ENCODE measurements at places on chromosomes 13 and 19.
A peak's percentile ranks its signal among the peaks of the same experiment; 100 is the strongest.

DNA sequence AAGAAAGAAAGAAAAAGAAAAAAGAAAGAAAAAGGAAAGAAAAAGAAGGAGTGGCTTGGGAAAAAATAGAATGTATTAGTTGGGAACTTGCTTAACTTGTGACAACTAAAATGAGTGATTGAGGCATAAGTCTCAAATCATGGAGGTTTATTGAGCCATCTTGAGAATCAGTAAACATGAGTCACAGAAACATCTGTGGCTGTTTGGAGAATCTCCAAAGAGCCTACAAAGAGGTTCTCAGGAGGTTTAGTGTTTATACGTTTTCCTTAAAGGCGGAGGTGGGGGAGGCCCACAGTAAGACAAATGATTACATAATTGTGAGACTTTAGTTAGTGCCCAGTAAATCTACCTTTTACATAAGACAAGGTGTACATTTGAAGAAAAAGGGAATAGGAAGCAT lies 38.6 kb downstream of the WDR87 start:
- DNase-seq: peak; percentile 46

DNA sequence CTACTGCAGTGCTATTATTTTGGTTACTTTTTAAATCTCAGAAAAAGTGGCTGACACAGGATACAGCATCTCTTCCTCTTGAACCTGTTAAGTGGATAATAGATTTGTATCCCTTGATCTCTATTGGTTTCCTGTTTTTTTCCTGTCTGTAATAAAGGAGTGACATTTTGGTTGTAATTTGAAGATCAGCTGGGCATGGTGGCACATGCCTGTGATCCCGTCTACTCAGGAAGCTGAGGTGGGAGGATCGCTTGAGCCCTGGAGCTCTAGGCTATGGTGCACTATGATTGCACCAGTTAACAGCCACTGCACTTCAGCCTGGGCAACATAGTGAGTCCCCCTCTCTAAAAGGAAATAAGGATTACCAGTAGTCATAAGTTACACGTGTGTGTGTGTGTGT lies 46.8 kb downstream of the METTL21C start:
- no peak for DNase-seq

GRCh38 chr19:4730740-4731171 lies 7.1 kb upstream of the DPP9 start:
- no peak for DNase-seq

DNA sequence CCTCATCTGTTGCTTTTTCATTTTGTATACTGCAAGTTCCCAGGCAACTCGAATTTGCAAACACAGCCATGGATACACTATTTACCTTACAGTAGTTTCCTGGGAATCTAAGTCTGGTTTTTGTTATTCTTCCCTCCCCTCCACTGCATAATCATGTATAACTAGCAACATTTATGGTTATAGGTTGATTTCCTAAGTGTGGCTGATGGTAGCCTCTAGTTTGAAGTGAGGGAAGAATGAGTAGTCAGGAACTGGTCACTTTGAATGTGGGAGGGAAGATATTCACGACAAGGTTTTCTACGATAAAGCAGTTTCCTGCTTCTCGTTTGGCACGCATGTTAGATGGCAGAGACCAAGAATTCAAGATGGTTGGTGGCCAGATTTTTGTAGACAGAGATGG lies at the start of gene KCNRG:
Gene KCNRG, plus strand, starts transcription at position 187 of the 400 bp plus-strand sequence. Its CDS starts 50 bp downstream, at position 237.
- no peak for DNase-seq

- no peak for DNase-seq
Measured at GRCh38 chr13:97499181-97499580, 65.2 kb downstream of the RAP2A start.

DNA sequence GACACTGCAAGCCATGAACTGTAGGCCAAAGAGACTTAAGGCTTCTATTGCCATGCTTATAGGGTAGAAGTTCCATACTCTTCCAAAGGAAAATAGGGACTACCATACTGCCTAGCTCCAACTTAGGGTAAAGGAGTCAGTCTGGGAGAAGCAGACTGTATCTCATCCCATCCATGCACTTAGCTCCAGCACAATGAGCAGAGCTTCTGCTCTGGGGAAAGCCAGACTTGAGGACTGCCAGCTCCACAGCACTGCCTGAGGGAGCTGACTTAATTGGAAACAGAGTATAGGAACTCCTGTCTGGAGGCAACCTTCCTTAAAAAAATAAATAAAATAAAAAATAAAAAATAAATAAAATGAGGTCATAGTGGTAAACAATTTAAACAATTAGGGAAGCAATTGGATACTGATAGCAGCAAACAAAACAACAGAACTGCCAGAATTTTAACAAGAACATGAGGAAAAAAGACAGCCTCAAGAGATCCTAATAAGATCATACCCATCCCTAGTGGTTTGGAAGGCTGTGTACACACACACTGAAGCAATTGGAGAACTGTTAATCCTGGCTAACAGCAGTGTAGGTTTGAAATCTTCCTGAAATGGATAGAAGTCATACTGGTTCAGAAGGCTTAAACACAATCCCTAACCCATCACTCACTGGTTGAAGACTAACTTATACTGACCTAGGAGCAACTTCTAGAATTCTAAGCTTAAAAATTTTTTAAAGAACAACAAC lies 550.1 kb downstream of the TBC1D4 start:
- DNase-seq: no peak

- no peak for DNase-seq
Measured at GRCh38 chr13:79346300-79346914, 59.6 kb downstream of the RBM26 start.

DNA sequence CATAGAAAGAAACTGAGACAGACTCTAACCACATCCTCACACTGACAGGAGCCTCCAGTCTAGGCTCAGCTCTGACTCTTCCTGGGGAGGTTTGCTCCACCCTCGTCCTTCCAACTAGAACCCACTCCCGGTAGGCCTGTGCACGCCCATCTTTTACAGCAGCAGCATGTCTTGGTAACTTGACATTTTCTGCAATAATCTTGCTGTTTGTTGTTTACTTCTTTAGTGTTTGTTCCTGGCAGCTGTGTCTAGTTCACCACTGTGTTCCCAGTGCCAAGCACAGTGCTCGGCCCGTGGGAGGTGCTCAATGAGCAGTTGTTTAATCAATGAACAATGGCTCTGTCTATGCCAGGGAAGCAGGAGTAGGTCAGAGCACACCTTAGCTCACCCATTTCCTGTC lies 23.1 kb upstream of the ZNF729 start:
- no peak for DNase-seq

DNA sequence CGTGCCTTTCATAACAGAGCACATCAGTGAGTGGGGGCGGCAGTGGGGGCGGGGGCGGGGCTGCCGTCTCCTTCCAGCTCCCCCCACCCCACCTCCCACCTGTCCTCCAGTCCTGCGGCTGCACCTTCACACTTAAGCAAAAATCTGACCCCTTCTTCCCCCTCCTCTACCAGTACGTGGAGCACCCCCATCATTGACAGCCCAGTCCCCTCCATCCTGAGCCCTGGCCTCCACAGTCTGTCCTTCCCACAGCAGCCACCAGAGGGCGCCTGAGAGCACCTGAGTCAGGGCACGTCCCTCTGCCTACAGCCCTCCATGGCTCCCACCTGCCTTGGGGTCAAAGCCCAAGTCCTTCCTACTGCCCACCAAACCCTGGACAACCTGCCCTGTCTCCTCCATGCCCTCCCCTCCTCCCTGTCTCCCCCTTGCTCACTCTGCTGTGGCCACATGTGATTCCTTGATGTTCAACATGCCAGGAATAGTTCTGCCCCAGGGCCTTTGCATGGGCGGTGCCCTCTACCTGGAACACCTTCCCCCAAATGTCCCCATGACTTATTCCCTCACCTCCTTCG lies 4.0 kb downstream of the EBI3 start:
- DNase-seq: no peak

GRCh38 chr13:44667943-44668342 lies 91.8 kb upstream of the TSC22D1 start:
- no peak for DNase-seq

- DNase-seq: no peak
Measured at GRCh38 chr19:35459414-35460082, 11.5 kb downstream of the FFAR2 start.

- DNase-seq: no peak
Measured at GRCh38 chr19:45103156-45103507, 10.2 kb downstream of the PPP1R37 start.

DNA sequence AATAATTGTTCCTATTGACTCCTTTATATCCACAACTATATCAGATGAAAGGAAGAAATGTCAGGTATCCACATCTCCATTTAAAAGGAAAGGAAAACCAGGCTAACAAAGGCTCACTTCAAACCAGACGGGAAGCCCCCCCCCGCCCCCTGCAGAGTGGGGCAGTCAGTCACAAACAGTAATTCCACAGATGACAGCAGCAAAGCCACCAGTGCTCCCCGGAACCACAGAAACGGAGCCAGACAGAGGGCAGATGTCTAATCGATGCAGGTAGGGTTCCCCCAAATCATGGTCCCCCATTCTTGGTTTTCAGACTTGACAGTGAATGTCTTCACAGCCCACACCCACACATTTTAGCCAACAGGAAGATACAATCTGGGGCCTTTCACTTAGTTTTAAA lies 100.8 kb downstream of the STK24 start:
- no peak for DNase-seq

DNA sequence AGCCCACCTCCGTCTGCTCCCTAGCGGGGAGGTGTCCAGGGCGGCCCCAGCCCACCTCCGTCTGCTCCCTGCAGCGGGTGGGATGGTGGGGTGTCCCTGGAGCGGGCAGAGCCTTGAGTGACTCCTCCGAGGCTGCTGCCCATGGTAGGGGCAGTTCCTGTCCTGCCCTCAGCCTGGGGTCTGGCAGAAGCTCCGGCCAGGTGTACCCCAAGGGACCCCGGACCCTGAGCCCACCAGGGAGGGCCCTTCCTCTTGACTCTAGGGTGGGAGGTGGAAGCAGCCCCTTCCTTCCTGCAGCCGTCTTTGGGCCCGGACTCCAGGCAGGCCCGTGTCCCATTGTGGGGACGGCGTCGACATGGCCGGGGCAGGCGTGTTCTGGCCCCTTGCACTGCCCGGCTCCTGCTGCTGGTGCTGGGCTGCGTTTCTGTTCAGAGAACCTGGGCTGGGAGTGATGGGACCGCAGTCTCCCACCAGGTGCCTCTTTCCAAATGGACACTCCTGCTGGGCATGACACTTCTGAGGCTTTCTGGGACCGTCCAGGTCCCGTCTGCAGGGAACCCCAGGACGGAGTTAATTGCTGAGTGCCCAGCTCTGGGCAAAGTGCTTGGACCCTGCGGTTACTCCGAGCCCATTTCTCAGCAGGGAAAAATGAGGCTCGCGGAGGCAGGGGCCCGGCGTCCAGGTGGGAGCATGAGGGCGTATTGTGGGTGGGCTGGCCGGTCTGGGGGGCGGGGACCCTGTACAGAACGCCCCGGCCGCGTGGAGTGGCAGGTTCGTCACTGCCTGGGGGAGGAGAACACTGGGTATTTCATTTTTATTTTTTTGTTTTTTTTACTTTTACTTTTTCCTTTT lies 19.8 kb downstream of the ARID3A start:
- DNase-seq: no peak

DNA sequence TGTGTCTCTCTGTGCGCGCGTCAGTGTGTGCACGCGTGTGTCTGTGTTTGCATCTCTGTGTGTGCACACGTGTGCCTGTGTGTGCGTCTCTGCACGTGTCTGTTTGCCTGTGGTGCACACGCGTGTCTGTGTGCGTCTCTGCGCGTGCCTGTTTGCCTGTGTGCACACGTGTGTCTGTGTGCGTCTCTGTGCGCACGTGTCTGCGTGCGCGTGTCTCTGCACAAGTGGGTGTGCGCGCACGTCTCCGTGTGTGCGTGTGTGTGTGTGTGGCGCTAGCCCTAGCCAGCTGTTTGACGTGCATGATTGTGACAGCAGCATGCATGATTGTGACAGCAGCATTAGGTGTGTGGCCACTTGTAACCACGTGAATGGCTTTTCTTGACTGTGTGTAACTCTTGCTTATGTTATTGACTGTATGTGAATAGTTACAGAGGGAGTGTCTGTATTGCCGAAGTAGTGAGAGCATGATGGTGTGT lies 31.1 kb downstream of the ZNF146 start:
- no peak for DNase-seq

DNA sequence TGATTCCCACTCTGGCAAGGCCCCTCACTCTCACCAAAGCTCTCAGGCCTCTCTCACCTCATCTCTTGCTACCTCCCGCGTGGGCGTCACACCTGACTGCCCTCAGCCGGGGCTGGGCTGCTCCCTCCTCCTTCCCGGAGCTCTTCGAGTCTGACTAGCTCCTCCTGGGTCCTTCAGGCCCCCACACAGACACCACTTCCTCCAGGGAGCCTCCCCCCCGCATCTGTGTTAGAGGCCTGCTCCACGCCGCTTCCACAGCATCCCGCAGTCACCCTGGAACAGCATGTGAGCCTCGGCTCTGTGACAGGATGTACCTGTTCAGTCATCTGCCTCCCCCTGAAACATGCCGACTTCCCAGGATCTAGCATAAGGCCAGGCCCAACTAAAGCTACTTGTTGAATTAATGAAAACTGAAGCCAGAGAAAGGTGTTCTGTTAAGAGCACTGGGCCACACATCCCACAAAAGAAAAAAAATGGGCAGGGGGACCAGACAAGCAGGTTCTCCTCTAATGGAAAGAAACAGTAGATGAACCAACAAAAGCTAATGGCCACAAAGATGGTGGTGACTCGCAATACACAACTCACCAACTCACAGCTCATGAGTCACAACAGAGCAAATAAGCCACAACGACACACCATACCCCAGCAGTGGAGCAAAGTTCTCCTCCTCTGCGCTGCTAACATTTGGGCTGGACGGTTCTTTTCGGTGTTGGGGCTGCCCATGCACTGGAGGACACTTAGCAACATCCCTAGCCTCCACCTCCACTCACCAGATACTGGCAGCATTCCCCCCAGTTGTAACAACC lies 3.0 kb downstream of the PPP6R1 start:
- DNase-seq: no peak

- no peak for DNase-seq
Measured at GRCh38 chr19:2129486-2129885, 21.9 kb downstream of the AP3D1 start.

- DNase-seq: no peak
Measured at GRCh38 chr19:33490041-33490451, 31.5 kb downstream of the PEPD start.

- no peak for DNase-seq
Measured at GRCh38 chr13:113466383-113466782, 13.1 kb upstream of the ADPRHL1 start.

GRCh38 chr13:25207291-25207810 lies 35.3 kb upstream of the AMER2 start:
- DNase-seq: peak; percentile 20

GRCh38 chr19:45571457-45572220 lies 13.0 kb downstream of the OPA3 start:
- no peak for DNase-seq

DNA sequence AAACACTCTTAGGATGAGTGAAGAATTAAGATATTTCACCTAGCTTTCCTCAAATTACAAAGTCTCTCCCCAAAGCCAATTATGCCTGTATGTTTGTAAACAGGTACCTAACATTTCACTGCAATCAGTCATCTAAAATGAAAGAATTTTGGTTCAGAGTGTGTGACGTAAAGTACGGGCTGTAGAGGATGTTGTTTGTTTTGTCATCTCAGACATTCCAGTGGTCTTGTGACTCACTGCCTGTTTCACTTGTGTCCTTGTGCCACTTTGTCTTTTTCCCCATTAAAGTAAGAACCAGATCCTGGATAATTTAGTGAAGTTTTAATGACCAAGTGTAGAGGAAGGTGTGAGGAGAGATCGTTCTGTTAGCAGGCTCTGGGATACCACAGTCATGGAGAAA lies 28.6 kb upstream of the EID2 start:
- no peak for DNase-seq

GRCh38 chr19:55645512-55645881 lies 2.0 kb downstream of the ZNF581 start:
- no peak for DNase-seq

GRCh38 chr19:43525836-43526771 lies 897 bp downstream of the ETHE1 start:
- no peak for DNase-seq

- DNase-seq: no peak
Measured at GRCh38 chr13:86377451-86377850, 578.2 kb upstream of the SLITRK6 start.
